ENCODE measurements at places on chromosomes 6 and 20. TPM values are rescaled to one million over a fixed set of nuclear protein-coding genes. Genes with fewer than 3 reads are reported as not detected.

The UBE2C gene
- total RNA-seq: 3.9 TPM

DNA sequence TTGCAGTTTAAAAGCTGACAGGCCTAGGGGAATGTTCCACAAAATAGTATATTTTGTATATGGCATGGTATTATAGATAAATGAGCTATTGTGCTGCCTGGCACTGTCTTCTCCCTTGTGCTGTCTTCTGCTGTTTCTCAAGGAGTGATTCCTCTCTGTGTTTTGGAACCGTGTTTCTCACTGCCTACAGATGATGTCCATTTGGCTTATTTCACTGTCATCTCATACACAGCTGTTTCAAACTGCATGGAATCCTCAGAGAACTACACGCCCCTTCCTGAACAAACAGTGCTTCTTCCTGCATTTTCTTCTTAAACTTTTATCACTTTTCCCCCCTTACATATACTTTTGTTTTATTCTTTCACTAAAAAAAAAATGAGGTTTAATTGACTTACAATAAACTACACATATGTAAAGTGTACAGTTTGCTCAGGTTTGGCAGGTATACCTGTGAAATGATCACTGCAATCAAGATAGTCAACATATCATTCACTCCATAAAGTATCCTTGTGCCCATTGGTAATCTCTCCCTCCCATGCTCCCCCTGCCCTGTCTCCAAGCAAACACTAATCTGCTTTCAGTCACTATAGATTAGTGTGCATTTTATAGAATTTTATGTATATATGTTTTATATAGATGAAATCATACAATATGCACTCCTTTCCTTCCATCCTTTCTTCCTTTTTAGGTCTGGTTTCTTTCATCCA is 43.0 kb downstream of the CBFA2T2 start:
- no peak overlapping the region for H3K4me3 ChIP-seq
- no peaks in the 10 kb centered on the region for H3K36me3 ChIP-seq
- no peak overlapping the region for H3K27ac ChIP-seq
- DNase-seq: peak; percentile 96

GRCh38 chr6:66948106-66948505 is 1241.1 kb upstream of the EYS start:
- H3K4me1 ChIP-seq: no peaks in the 10 kb centered on the region
- H3K4me3 ChIP-seq: no peak overlapping the region
- no peaks in the 10 kb centered on the region for H3K36me3 ChIP-seq
- no peak overlapping the region for H3K27ac ChIP-seq

DNA sequence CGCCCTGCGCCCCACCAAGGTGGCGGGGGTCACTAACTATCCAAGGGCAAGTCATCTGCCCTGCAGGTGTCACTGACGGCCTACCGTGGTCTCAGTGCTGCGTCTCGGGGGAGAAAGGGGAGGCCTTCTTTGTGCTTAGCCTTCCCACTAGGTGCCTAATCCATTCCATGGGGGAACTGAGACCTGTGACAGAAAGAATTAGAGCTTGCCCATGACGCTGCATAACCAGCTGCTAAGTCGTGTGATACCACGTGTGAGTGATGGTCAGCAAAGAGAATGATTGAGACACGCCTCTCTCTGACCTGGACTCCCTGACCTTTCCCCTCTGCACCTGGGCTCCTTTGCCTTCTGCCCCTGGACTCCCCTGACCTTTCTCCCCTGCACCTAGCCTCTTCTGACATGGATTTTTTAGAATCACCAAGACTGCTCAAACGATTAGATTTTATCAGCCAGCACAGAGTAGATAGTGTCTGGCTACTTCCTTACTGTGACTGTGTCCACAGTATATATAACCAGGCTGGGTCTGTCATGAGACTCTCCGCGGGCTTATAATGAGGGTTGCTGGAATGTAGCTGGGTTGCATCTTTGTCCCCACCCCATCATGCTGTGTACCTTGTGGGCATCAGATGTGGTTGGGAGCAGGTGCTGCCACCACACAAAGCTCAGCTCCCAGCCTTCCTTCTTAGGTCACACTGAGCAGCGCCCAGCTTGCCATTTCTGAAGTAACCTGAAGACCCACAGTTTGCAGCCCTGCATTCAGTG is 140.6 kb downstream of the TMEM242 start:
- H3K4me3 ChIP-seq: no peak overlapping the region
- no peak overlapping the region for H3K27ac ChIP-seq
- no peak for DNase-seq
- H3K36me3 ChIP-seq: peaks cover 26% of the 10 kb centered on the region

The NRSN1 gene
- not detected for total RNA-seq

DNA sequence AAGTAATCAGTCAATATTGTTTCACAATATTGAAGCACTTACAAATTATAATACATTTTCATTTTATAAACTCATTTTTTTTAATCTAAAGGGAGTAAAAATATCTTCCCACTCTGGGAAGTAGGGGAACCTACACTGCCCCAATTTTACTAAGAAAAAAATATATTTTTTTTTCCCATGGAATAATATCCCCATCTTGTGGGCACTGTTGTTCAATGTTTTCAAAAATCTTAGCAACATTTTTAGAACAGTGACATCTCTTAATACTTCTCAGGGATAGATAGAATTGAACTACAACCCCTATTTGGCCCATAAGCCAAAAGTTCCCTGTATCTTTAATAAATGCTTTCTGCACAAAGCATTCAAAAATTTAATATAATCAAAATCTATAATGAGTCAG is 42.9 kb downstream of the ARHGAP18 start:
- H3K27ac ChIP-seq: no peak overlapping the region
- H3K36me3 ChIP-seq: no peaks in the 10 kb centered on the region
- DNase-seq: no peak
- H3K4me1 ChIP-seq: peaks cover 7% of the 10 kb centered on the region

DNA sequence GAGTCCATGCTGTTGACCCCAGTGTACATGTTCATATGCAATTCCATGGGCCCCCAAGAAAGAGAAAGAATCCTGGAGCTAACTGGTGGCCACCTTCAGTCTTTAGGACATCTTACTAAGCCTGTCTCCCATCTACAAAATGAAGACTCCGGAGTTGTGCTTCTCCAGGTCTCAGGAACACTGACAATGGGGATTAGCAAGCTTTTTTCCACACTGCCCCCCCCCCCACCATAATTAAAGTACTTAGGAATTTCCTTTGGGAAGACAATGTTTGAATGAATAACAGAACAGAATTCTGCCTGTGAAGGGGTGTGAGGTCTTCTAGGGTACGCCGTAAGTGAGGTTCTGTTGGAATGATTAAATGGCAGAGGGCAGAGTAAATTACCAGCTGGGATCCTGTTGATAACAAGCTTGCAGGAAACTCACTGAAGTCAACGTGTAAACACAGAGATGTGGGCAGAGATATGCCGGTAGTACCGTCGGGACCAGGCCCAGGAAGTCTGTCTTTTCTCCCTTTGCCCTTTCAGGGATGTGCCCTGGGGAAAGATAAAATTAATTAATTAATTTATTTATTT is 63.1 kb downstream of the ANKRD6 start:
- no peaks in the 10 kb centered on the region for H3K27me3 ChIP-seq
- H3K4me3 ChIP-seq: no peak overlapping the region
- H3K36me3 ChIP-seq: no peaks in the 10 kb centered on the region
- DNase-seq: peak; percentile 34
- no peak overlapping the region for H3K27ac ChIP-seq

DNA sequence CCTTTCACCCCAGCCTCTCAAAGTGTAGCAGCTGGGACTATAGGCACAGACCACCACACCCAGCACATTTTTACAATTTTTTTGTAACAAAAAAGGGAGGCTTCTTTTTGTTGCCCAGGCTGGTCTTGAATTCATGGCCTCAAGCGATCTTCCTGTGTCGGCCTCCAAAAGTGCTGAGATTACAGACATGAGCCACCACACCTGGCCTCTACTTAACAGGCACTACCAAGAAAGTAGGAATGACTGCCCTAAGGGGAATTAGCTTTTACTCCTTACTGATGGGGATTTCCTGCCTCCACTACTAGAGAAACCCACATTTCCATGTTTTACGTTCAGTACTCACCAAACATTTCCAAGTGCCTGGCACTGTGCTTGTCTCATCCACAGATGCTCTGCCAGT is 109.6 kb downstream of the CARMIL1 start:
- no peak for DNase-seq
- no peak overlapping the region for H3K4me3 ChIP-seq
- H3K27me3 ChIP-seq: no peaks in the 10 kb centered on the region
- H3K36me3 ChIP-seq: no peaks in the 10 kb centered on the region
- no peak overlapping the region for H3K27ac ChIP-seq

The CALHM6 gene
- total RNA-seq: 2.1 TPM

DNA sequence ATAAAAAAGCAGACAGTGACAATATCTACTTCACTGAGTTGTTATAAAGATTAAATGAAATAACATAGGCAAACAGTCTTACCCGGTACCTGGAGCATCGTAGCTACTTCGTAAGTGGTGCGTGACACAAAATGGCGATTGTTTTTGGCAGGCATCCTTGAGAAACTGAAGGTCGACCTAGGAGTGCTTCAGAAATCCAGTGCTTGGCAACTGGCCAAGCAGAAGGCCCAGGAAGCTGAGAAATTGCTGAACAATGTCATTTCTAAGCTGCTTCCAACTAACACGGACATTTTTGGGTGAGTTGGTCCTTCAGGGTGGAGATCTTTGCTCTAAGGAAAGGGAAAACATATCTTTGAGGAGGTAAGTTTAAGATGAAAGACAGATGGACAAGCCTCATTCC is 4.8 kb downstream of the BPIFA2 start:
- no peaks in the 10 kb centered on the region for H3K27me3 ChIP-seq
- H3K36me3 ChIP-seq: no peaks in the 10 kb centered on the region
- H3K4me1 ChIP-seq: no peaks in the 10 kb centered on the region
- DNase-seq: no peak

GRCh38 chr6:32950449-32950848 is 2.4 kb downstream of the HLA-DMA start:
- DNase-seq: no peak
- H3K4me3 ChIP-seq: no peak overlapping the region
- H3K36me3 ChIP-seq: peaks cover 3% of the 10 kb centered on the region
- no peaks in the 10 kb centered on the region for H3K4me1 ChIP-seq

DNA sequence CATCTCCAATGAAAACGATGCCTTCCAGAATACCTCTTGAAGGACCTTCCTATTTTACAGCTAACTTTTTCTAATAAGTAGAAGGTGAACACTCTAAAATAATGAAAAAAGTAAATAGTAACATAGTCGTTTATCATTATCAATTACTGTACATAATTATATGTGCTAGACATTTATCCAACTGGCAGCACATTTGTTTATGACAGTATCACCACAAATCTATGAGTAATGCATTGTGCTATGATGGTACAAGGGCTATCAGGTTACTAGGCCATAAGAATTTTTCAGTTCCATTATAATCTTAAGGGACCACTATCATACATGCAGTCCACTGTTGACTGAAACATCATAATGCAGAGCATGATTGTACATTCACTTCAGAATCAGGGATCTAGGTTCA is 68.4 kb downstream of the ATG5 start:
- no peak for DNase-seq
- no peaks in the 10 kb centered on the region for H3K4me1 ChIP-seq
- no peaks in the 10 kb centered on the region for H3K27me3 ChIP-seq
- H3K36me3 ChIP-seq: no peaks in the 10 kb centered on the region

GRCh38 chr6:97668716-97669115 is 385.7 kb upstream of the MMS22L start:
- H3K36me3 ChIP-seq: no peaks in the 10 kb centered on the region
- H3K27ac ChIP-seq: no peak overlapping the region
- no peak overlapping the region for H3K4me3 ChIP-seq
- H3K27me3 ChIP-seq: no peaks in the 10 kb centered on the region
- peak; percentile 8 for DNase-seq

GRCh38 chr6:44825273-44825672 is 437.8 kb downstream of the CDC5L start:
- no peaks in the 10 kb centered on the region for H3K27me3 ChIP-seq
- H3K4me3 ChIP-seq: no peak overlapping the region
- no peak for DNase-seq
- no peaks in the 10 kb centered on the region for H3K36me3 ChIP-seq
- H3K4me1 ChIP-seq: peaks cover 9% of the 10 kb centered on the region

The JPH2 gene
- 2.8 TPM for total RNA-seq

DNA sequence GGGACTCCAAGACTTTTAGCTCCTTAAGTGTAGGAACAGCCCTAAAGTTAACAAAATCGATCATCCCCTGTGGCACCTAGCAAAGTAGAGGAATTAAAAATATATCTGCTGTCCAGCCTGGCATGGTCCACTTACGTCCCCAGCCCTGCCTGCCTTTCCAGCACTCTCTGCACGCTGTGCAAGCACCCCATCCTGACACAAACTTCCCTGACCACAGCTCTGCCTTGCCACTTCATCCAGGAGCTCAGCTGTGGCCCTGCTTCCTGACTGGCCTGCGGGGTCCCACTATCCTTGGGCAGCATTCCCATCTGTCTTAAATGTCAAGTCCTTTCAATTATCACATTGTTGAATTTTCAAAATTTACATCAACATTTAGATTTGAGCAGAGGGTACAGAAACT is 39.0 kb downstream of the BLOC1S5 start:
- no peak for DNase-seq
- H3K27me3 ChIP-seq: no peaks in the 10 kb centered on the region
- H3K4me3 ChIP-seq: no peak overlapping the region
- H3K36me3 ChIP-seq: peaks cover 2% of the 10 kb centered on the region
- no peaks in the 10 kb centered on the region for H3K4me1 ChIP-seq
- no peak overlapping the region for H3K27ac ChIP-seq

The MLIP gene
- total RNA-seq: 1.3 TPM

GRCh38 chr6:27747637-27748036 is 164.6 kb downstream of the OR2B2 start:
- no peak overlapping the region for H3K4me3 ChIP-seq
- no peak overlapping the region for H3K27ac ChIP-seq
- H3K4me1 ChIP-seq: no peaks in the 10 kb centered on the region
- no peak for DNase-seq

DNA sequence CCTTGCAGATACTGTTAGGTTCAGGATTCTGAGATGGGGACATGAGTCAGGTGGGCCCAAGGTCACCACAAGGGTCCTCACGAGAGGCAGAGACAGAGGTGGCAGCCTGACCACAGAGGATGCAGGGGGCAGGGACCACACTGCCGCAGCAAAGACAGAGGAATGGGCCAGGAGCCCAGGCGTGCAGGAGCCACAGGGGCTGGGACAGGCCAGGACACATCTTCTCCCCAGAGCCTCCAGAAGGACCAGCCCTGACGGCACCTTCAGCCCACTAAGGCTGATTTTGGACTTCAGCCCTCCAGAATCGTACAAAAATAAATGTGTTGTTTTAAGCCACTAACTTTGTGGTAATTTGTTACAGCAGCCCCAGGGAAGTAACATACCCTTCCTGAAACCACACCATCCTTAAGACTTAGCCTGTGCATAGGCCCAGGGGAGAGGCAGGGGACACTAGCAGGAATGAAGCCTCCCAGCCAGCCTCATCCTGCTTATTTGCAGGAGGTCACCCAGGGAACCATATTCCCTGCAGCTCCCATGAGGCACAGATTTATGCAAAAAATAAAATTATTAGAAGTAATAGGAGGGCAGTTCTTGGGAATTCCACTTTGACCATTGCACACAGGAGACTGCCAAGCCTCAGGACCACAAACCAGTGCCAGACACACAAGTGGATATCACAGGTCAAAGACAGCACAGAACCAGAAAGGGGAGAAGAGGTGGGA is 119.3 kb upstream of the CST7 start:
- DNase-seq: no peak
- H3K4me1 ChIP-seq: no peaks in the 10 kb centered on the region
- no peak overlapping the region for H3K27ac ChIP-seq
- no peaks in the 10 kb centered on the region for H3K27me3 ChIP-seq

GRCh38 chr20:1587781-1588532 is 30.5 kb upstream of the SIRPD start:
- no peaks in the 10 kb centered on the region for H3K27me3 ChIP-seq
- no peaks in the 10 kb centered on the region for H3K36me3 ChIP-seq
- no peak for DNase-seq
